Stimulated activated CD8-positive, alpha-beta memory T cell treated with anti-CD3 and anti-CD28 coated beads, Interleukin-4, amount 100 ng/mL, for 24 hours (primary cell): ENCODE measurements at places on chromosomes 11 and 22.

DNA sequence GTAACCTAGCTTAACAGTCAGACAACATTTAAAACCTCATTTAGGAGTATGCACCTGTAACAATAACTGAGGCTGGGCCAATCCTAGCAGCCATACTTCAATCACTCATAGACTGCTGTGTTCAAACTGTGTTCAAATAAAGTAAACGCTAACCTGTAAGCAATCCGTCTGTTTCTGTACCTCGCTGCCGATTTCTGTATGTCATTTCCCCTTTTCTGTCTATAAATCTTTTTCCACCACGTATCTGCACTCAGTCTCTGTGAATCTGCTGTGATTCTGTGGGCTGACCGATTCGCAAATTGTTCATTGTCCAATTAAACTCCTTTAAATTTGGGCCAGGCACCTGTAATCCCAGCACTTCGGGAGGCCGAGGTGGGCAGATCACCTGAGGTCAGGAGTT is 12.3 kb downstream of the APOBEC3H start:
- no peak for DNase-seq

- no peak for DNase-seq
Observed at GRCh38 chr11:124752471-124753102, 532 bp upstream of the VSIG2 start.

- DNase-seq: no peak
Observed at GRCh38 chr11:65321828-65322485, 7.3 kb downstream of the CDC42EP2 start.

DNA sequence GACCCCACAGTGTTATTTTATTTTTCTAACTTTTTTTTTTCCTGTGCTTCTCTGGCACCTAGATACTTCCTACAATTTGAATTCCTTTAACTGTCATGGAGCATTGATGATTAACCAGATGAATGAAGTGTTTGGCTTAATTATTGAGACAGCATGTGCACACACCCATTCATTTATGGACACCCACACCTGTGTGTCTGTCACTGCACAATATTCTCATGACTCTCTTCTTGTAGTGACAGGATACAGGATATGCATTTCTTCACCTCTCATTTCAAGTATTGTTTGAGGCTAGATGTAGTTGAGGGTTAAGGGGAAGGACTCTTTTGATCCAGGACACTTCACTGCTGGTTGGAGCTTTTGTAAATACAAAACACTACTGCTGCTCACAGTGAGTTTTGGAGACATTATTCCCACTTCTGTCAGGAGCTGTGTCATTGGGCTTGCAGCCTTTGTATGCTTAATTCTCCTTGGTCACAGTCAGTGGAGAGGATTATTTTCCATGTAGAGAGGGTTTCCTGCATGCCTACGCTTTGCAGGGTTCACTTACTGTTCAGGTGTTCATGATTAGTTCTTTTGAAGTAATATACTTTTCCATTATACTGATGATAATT is 33.5 kb downstream of the SPECC1L start:
- no peak for DNase-seq

DNA sequence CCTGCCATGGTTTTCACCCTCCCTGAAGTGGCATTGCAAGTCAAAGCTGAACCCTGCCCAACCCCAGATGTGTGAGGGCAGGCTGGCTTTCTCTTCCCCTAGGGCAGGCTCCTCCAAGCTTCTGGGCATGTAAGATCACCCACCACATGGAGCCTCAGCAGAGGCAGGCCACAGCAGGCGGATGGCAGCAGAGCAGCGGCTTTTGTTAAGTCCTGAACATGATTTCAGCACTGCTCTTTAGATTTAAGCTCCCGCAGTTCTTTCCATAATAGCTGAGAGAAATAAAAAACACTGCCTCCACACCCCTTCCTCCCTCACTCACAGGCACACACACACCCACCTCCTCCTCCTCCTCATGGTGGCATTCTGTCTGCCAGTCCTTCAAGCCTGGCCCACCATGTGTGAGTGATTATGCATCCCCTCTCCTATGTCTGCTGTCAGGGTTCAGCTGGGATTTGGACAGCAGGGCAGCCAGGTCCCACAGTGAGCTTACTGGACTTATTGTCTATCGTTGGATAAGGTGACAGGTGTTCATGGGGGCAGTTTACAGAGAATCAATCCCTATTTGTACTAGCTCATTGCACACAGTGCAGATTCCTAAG is 5.0 kb upstream of the NTM start:
- DNase-seq: no peak

GRCh38 chr22:38236786-38237185 is 35.0 kb downstream of the MAFF start:
- no peak for DNase-seq

DNA sequence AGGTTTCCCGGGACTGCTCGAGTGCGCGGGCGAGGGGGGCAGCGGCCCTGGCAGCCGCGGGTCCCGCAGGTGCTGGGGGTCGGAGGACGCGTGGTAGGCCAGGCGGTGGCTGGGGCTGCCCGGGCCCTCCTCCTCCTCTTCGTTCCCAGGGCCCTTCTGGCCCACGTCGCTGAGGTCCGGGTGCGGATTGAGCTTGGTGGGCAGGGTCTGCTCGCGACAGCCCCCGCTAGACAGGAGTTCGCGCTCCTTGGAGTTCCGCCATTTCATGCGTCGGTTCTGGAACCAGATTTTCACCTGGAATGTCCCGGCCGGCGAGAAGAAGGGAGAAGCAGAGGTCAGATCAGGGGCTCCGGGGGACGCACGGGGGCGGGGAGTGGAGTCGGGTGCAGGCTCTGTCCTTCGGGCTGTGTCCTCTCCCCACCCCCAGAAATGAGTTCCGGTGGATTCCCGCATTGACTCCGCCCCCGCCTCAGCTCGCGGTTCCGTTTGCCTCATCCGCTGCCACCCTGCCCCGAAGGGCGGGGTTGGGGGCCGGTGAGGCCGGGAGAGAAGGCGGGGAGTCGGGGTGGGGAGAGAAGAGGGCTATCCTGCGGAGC is 3.9 kb downstream of the DBX1 start:
- DNase-seq: peak; percentile 16

- no peak for DNase-seq
Observed at GRCh38 chr22:23163665-23164064, 16.6 kb upstream of the BCR start.

- DNase-seq: no peak
Observed at GRCh38 chr11:27916541-27917100, 191.3 kb downstream of the KIF18A start.

DNA sequence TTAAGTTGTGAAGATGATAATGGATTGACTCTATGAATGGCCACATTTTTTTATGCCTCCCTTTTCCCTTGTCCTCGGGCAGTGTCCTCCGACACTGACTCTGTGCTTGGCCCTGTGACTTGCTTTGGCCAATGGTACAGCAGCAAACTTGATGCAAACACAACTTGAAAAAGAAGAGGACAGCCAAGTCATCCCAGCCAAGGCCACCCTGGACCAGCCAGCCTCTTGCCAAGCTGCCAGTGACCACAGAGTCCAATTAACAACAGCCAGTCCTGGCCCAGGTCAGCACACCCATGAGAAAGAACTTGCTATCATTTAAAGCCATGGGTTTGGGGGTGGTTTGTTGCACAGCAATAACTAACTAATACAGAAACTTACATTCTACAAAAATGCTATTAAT is 63.4 kb upstream of the SLC35C1 start:
- DNase-seq: no peak

GRCh38 chr22:18012531-18012930 is 11.8 kb downstream of the MICAL3 start:
- no peak for DNase-seq

GRCh38 chr11:42490506-42490905 is 821.3 kb upstream of the API5 start:
- DNase-seq: no peak

- no peak for DNase-seq
Observed at GRCh38 chr11:118124929-118125535, 27.6 kb downstream of the SCN4B start.

DNA sequence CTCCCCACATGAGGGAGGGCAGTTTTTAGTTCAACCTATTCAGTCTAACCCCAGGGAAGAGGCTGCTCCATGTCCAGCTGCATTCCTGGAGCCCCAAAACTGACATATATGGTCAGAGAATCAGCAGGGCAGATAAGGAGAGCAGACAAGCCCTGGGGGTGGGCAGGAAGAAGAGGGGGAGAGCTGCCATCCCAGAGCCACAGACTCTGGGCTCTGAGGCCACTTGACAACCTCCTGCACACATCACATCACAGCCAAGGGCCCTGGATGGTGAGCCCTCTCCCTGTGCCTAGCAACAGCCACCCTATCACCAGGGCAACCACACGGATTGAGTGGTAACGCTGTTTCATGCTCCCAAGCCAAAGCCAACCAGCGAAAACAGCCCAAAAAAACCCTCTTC is 3.1 kb downstream of the ARHGAP1 start:
- no peak for DNase-seq

DNA sequence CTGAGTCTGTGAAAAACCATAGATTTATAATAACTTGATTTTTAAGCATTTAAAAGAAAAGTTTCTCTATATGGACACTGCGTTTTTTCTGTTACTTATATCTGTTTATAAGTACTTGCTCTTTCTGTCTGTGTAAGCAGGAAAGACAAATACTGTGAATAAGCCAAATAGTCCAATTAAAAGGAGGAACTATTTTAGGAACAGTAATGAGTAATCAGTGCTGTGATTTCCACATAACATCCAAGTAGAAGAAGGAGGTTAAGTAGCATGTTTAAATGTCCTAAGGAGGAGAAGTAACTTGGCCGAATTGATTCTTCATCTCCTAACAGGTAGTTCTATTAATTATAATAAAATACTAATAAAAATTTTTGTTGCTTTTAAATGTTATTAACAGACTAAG is 40.8 kb downstream of the ZNF214 start:
- no peak for DNase-seq

GRCh38 chr11:69444381-69445130 is 36.9 kb upstream of the LINC01488 start:
- no peak for DNase-seq

DNA sequence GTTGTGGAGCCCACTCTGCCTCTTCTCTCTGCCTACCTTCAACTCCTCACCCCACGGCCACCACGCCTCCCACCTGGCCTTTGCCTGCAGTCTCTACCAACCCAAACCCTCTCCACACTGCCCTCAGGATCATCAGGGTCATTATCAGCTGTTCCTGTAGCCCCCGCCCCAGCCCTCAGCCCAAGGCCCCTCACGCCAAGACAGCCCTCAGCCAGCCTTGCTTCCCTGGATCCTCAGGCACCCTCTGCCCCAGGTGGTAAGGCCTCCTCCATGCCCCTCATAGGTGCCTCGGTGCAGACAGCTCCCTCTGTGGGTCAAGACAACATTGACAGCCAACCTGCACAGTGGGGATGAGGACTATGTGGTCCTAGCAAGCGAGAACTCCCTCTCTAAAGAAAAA is 1.7 kb downstream of the SBF1 start:
- DNase-seq: peak; percentile 22

DNA sequence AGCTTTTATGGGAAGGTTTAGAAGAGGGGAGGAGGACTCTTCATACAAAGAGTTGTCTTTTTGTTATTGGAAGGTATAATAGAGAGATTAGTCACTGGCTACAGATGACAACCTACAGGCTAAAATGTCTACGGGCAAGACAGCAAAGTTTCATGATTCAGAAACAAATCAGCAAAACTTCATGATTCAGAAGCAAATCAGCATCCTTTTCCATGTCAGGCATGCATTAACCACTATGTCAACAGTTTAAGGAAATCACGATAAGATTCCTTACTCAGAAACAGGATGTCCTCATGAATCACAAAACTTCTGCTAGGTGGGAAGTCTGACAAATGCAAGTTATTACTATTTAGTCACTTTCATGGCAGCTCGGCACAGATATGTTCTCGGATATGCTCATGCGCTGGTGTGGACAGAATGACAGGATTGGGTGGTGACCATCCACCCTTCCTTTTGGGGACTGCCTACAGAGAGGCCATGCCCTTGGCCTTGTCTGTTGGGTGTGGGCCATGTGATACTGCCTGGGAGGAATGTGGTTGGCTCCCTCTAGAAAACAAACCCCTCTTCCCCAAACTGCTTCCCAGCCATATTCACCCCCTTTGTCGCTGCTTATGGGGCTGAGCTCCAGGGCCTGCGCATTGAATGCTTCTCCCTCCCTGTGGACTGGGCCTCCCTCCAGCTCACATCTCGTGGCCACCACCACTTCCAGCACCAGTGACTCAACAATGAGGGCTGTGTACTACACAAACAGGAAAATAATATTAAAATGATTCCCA is 10.1 kb downstream of the C11orf91 start:
- DNase-seq: no peak

- no peak for DNase-seq
Observed at GRCh38 chr22:40401981-40402406, 31.6 kb downstream of the SGSM3 start.

DNA sequence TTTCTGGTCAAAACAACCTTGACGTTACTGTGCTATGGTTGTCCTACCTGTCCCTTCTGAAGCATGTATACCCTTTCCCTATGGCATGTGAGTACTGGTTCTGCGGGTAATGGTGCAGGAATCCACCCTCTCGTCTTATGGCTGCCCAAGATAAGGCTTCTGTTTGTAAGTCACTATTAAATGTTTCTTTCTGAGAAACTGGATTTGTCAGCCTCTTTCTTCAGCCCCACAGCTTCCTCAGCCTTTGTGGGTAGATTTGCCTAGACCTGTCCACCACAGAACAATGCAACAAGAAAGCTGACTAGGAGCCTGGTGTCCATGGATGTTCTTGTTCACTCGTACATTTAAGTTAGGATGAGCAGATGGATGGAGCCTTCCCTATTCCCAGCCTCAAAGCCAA is 14.4 kb downstream of the MMP7 start:
- no peak for DNase-seq

GRCh38 chr22:50672041-50672440 is 582 bp upstream of the SHANK3 start:
- DNase-seq: no peak

DNA sequence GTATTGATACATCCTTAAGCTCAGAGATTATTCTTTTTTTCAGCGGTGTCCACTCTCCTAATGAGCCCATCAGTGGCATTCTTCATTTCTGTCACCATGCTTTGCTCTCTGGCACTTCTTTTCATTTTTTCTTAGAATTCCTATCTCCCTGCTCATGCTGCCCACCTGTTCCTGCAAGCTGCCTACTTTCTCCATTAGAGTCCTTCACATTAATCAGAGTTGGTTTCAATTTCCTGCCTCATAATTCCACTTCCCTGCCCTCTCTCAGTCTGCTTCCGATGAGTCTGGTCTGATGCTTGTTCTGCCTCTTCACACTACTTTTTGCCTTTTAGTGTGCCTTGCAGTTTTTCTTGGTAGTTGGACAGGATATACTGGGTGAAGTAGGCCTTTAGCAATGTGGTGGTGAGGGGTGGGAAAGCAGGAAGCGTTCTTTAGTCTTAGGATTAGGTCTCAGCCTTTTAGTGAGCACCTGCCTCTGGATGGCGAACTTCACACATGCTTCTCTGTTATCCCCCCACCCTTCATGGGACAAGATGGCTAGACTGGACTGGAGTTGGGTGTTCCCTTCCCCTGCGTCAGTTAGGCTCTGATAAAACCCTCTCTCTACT is 53.6 kb downstream of the CECR2 start:
- DNase-seq: no peak
